ENCODE measurements at places on chromosomes 2 and 18. TPM values are rescaled to one million over a fixed set of nuclear protein-coding genes. Genes with fewer than 3 reads are reported as not detected.

GRCh38 chr2:223235986-223236385 lies 184.0 kb downstream of the KCNE4 start:
- H3K27me3 ChIP-seq: no peaks in the 10 kb centered on the region
- no peak for DNase-seq
- H3K4me1 ChIP-seq: peaks cover 4% of the 10 kb centered on the region

DNA sequence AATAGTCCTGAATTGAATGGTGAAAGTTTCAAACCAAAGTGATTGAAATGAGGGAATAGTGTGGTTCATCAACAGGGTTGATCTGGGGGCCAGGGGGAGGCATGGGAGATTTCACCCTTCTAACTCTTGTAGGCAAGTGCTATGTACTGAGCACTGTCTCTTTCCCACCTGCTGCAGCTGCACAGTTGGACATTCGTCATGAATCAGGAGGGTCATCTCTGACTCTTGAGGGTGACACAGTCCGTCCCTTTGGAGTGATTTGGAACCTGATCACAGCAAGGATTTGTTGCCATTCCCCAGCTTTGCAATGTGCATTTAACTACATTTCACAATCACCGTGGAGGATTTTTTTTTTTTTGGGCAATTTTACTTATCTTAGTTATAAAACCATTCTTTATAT lies 224.6 kb downstream of the PHLPP1 start:
- H3K4me1 ChIP-seq: no peaks in the 10 kb centered on the region
- H3K27ac ChIP-seq: peak overlapping the region; percentile 61
- DNase-seq: no peak

- peaks cover 5% of the 10 kb centered on the region for H3K36me3 ChIP-seq
- DNase-seq: no peak
- peaks cover 46% of the 10 kb centered on the region for H3K4me1 ChIP-seq
- H3K27me3 ChIP-seq: no peaks in the 10 kb centered on the region
- H3K27ac ChIP-seq: no peak overlapping the region
- H3K4me3 ChIP-seq: no peak overlapping the region
Observed at GRCh38 chr2:190786404-190787166, 94.0 kb upstream of the GLS start.

DNA sequence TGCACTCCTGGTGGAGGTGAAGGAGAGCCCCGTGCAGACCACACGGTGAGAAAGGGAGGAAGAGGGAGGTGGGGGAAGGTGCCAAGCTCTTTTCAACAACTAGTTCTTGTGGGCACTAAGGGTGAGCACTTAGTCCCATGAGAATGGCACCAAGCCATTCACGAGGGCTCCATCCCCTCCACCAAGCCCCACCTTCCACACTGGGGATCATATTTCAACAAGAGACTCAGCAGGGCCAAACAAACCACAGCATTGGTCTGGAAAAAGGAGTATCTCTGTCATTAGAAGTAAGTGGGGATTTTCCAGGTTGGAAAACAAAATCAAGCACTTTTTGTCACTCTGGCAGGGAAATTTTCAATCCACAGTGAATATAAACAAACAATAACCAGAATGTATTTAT lies 38.4 kb downstream of the ZAP70 start:
- peaks cover 34% of the 10 kb centered on the region for H3K4me1 ChIP-seq
- no peak overlapping the region for H3K4me3 ChIP-seq
- no peak for DNase-seq
- H3K27me3 ChIP-seq: no peaks in the 10 kb centered on the region
- peak overlapping the region; percentile 67 for H3K27ac ChIP-seq

DNA sequence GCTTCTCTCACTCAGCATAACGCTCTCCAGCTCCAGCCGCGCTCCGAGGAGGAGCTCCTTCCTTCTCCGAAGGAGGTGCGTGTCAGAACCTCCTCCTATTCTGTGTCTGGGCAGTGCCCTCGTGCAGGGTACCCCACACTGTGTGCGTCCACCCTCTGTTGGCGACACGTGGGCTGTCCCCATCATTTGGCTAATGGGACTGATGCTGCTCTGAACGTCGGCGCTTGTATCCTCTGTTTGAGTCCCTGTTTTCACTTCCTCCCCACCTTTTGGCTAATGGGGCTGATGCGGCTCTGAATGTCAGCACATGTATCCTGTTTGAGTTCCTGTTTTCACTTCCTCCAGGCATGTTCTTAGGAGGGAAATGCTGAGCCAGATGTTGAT lies 22.2 kb downstream of the KCNG2 start:
- no peaks in the 10 kb centered on the region for H3K36me3 ChIP-seq
- H3K4me3 ChIP-seq: no peak overlapping the region

Gene UGT1A10
- 0.11 TPM for total RNA-seq

- no peak overlapping the region for H3K27ac ChIP-seq
- no peaks in the 10 kb centered on the region for H3K4me1 ChIP-seq
- H3K36me3 ChIP-seq: no peaks in the 10 kb centered on the region
- H3K27me3 ChIP-seq: no peaks in the 10 kb centered on the region
Observed at GRCh38 chr2:71682341-71682740, 229.0 kb downstream of the DYSF start.

Gene NT5DC4
- not detected for total RNA-seq

- H3K27ac ChIP-seq: no peak overlapping the region
- H3K36me3 ChIP-seq: no peaks in the 10 kb centered on the region
- DNase-seq: no peak
- H3K4me3 ChIP-seq: no peak overlapping the region
Observed at GRCh38 chr2:68083346-68083745, 20.5 kb upstream of the C1D start.

- no peak overlapping the region for H3K4me3 ChIP-seq
- H3K4me1 ChIP-seq: peaks cover 19% of the 10 kb centered on the region
- no peaks in the 10 kb centered on the region for H3K36me3 ChIP-seq
- no peaks in the 10 kb centered on the region for H3K27me3 ChIP-seq
- no peak for DNase-seq
Observed at GRCh38 chr2:178256382-178257042, 62.2 kb downstream of the OSBPL6 start.

- H3K27me3 ChIP-seq: no peaks in the 10 kb centered on the region
- peaks cover 89% of the 10 kb centered on the region for H3K36me3 ChIP-seq
- no peak overlapping the region for H3K27ac ChIP-seq
- no peak overlapping the region for H3K4me3 ChIP-seq
- DNase-seq: no peak
- peaks cover 6% of the 10 kb centered on the region for H3K4me1 ChIP-seq
Observed at GRCh38 chr2:54660752-54661151, 62.7 kb upstream of the EML6 start.

Gene NFATC1
- 17.6 TPM for total RNA-seq

GRCh38 chr2:27723372-27724144 lies 48.0 kb upstream of the MRPL33 start:
- peak; percentile 72 for DNase-seq
- no peaks in the 10 kb centered on the region for H3K27me3 ChIP-seq
- peak overlapping the region; percentile 49 for H3K27ac ChIP-seq

DNA sequence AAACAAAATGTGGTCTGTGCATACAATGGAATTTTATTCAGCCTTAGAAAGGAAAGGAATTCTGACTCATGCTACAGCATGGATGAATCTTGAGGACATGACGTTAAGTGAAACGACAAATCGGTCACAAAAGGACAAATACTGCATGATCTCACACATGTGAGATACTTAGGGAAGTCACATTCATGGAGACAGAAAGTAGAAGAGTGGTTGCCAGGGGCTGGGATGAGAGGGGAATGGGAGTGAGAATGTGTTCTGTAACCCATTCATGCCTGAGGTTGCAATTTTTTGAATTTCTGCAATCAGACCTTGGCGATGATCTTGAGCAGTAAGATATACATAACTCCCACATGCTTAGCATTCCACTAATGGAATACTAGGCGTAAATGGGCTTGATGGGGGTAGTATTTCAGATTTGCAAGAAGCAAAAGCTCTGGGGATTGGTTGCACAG lies 22.0 kb downstream of the FHL2 start:
- no peak overlapping the region for H3K4me3 ChIP-seq
- DNase-seq: no peak
- no peaks in the 10 kb centered on the region for H3K4me1 ChIP-seq
- peak overlapping the region; percentile 54 for H3K27ac ChIP-seq
- H3K27me3 ChIP-seq: no peaks in the 10 kb centered on the region

- no peaks in the 10 kb centered on the region for H3K27me3 ChIP-seq
- H3K27ac ChIP-seq: no peak overlapping the region
- H3K4me1 ChIP-seq: peaks cover 30% of the 10 kb centered on the region
- DNase-seq: no peak
- peaks cover 27% of the 10 kb centered on the region for H3K36me3 ChIP-seq
- no peak overlapping the region for H3K4me3 ChIP-seq
Observed at GRCh38 chr2:222941510-222942032, 80.7 kb downstream of the ACSL3 start.

DNA sequence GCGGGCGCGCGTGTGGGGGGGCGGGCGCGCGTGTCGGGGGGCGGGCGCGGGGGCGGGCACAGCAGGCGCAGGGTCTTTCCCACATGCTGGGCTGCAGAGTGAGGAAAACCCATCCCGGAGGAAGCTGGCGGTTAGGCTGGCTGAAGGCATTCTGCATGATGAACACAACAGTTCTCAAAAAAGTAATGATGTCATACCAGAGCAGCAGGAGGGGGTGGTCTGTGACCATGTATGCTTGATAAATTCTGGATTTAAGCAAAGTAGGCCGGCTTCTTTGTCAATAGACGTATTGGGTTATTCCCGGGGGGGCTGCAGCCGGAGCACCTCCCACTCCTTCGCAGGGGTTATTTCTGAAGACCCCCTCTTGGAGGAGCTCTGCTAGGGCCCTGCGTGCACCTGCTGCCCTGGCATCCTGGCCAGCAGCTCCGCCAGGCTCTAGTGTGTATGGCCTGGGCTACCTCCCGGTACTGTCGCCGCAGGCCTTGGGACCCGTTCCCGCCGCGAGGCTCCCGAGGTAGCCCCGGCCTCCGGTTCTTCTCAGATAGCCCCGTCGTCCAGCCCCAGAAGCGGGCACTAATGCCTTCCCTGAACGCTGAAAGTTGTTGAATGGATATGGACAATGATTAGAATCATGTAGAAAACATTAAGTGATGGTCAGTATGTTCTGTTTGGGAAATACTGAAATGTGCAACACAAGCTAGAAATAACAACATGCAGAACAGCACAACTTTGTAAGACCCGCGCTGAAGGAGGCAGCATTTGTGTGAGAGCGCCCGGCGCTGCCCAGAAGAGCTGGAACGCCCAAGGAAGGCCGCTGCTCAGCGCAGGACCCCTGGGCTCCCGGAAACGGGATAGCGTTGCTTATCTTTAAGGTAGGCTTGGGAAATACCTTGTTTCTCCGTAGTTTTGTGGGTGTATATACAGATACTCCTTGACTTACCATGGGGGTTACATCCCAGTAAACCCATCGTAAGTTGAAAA lies 101.4 kb upstream of the RAB6C start:
- H3K36me3 ChIP-seq: no peaks in the 10 kb centered on the region
- H3K27ac ChIP-seq: no peak overlapping the region
- H3K27me3 ChIP-seq: no peaks in the 10 kb centered on the region
- H3K4me3 ChIP-seq: peak overlapping the region; percentile 74

Gene CTAGE1
- total RNA-seq: not detected

Gene COL4A4
- 1.9 TPM for total RNA-seq

- no peak overlapping the region for H3K27ac ChIP-seq
- no peak overlapping the region for H3K4me3 ChIP-seq
- DNase-seq: peak; percentile 3
- H3K36me3 ChIP-seq: no peaks in the 10 kb centered on the region
- H3K4me1 ChIP-seq: peaks cover 24% of the 10 kb centered on the region
Observed at GRCh38 chr2:232372231-232373208, 6.0 kb upstream of the ALPP start.

Gene RAB27B
- 0.80 TPM for total RNA-seq

- H3K4me1 ChIP-seq: peaks cover under 1% of the 10 kb centered on the region
- H3K36me3 ChIP-seq: no peaks in the 10 kb centered on the region
- H3K4me3 ChIP-seq: no peak overlapping the region
Observed at GRCh38 chr18:63534615-63535014, 7.6 kb upstream of the SERPINB12 start.

DNA sequence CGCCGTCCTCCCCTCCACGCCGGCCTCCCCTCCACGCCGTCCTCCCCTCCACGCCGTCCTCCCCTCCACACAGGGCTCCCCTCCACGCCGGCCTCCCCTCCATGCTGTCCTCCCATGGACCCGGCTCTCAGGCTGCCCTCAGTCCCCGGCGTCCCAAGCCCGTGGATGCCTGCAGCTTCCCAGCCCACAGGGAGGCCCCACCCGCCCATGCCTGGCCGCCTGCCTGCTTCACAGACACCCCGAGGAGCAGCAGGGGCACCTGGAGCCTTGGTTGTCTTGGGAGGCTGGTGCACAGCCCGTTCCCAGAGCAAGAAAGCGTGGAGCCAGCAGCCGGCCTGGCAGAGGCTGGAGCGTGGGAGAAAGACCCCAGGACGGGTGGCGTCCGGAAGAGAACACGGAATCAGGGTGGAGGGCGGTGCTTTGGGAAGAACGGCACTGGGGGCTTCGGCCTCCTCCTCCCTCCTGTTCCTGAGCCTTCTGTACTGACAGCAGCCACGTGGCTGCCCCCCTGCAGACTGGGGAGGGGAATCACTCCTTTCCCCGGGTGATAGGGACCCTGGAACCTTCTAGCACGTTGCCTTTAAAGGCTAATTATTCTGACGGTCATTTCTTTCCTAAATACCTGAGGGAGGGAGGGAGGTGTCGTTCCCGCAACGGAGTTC lies 26.2 kb upstream of the KCNG2 start:
- H3K36me3 ChIP-seq: peaks cover 3% of the 10 kb centered on the region
- H3K27me3 ChIP-seq: peaks cover 11% of the 10 kb centered on the region
- H3K4me1 ChIP-seq: no peaks in the 10 kb centered on the region
- peak; percentile 4 for DNase-seq
- H3K4me3 ChIP-seq: no peak overlapping the region

GRCh38 chr18:54023471-54023870 lies 201.0 kb downstream of the MBD2 start:
- H3K27me3 ChIP-seq: no peaks in the 10 kb centered on the region
- no peak for DNase-seq

GRCh38 chr2:128311755-128312341 lies 6.8 kb downstream of the HS6ST1 start:
- H3K4me1 ChIP-seq: peaks cover 51% of the 10 kb centered on the region
- no peak overlapping the region for H3K4me3 ChIP-seq
- no peak for DNase-seq
- H3K36me3 ChIP-seq: 0 out of 2 replicates have a peak, but pooled peaks cover 5% of the 10 kb centered on the region
- H3K27me3 ChIP-seq: no peaks in the 10 kb centered on the region

DNA sequence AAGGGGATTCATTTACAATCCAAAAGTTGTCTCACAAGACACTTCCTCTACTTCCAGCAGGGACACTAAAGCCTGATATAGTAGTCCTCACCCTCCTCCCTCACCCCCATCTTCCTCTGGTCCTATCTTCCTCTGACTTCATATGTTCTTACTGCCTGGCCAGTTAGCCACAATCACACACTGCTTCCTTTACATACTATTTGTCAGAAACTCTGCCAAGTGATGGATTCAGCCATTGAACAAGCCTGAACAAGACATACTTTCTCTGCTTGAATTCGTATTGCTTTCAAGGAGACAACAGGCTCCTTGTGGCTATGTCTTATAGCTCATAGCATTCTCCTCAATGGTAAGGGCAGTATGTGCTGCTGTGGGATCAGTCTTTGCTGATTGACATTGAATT lies 672.2 kb downstream of the BCL11A start:
- no peak overlapping the region for H3K27ac ChIP-seq
- H3K4me1 ChIP-seq: peaks cover 25% of the 10 kb centered on the region
- no peaks in the 10 kb centered on the region for H3K27me3 ChIP-seq
- H3K36me3 ChIP-seq: no peaks in the 10 kb centered on the region
- no peak overlapping the region for H3K4me3 ChIP-seq

Gene VWA3B
- total RNA-seq: not detected

DNA sequence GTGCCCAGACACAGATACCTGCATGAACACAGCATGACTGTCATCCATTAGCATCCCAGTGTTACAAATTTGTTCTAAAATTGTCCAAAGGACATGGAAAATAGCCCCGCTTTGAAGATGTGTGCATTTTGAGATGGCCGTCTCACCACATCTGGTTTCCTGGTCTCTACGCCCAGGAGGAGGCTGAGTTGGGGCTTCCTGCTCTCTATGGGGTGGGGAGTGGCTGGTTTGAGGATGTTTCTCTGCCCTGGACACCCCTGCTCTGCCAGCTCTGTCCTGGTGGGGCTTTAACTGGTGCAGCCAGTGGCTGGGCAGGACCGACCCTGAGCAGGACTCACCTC lies 74.6 kb upstream of the SMAD7 start:
- DNase-seq: no peak
- no peak overlapping the region for H3K4me3 ChIP-seq
- no peak overlapping the region for H3K27ac ChIP-seq
- peaks cover 7% of the 10 kb centered on the region for H3K4me1 ChIP-seq
